ENCODE measurements at places on chromosomes 2 and 18. TPM values are rescaled to one million over a fixed set of nuclear protein-coding genes. Genes with fewer than 3 reads are reported as not detected.

- H3K4me1 ChIP-seq, result no peaks in the 10 kb centered on the region
- H3K27ac ChIP-seq, result no peak overlapping the region
- no peaks in the 10 kb centered on the region for H3K36me3 ChIP-seq
- H3K27me3 ChIP-seq, result no peaks in the 10 kb centered on the region
- DNase-seq, result no peak
Observed at GRCh38 chr2:153939124-153939796, 67.5 kb downstream of the GALNT13 start.

DNA sequence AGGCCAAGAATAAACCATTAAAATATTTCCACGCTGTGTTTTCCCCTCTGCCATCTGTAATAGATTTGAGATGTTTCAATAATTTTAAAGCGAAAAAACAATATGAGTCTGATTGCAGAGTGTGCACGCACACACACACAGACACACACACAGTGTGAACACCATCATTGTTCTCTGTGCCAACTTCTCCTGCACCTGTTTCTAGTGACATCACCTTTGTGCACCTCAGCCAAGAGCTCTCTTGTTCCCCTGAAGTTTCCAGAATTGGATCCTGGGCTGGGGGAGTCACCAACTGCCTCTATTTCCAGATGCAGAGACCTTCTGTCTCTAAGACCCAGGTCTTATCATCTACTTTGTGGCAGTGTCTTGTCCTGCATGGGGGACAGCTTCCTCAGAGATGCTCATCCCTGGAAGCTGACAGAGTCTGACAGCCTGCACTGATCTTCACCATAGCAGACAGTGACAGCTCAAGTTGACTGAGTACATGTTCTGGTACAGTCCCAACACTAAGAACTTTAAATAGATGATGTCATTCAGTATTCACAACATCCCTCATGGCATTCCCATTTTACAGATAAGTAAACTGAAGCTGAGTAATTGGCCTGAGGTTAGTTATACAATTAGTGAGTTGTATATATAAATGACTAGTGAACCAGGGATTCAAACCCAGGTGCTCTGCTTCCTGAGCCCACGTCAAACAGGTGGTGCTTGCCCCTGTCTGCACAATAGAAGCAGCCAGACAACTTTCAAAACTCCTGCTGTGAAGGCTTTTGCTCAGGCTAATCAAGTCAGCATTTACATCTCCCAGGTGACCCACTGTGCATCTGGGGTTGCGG, 39.4 kb downstream of the ACOXL start:
- no peak for DNase-seq
- H3K36me3 ChIP-seq, result no peaks in the 10 kb centered on the region
- no peak overlapping the region for H3K4me3 ChIP-seq
- H3K4me1 ChIP-seq, result no peaks in the 10 kb centered on the region

GRCh38 chr2:55837073-55837472, 86.5 kb downstream of the EFEMP1 start:
- H3K36me3 ChIP-seq, result no peaks in the 10 kb centered on the region
- peaks cover 6% of the 10 kb centered on the region for H3K4me1 ChIP-seq
- no peaks in the 10 kb centered on the region for H3K27me3 ChIP-seq
- no peak overlapping the region for H3K27ac ChIP-seq

GRCh38 chr2:54657664-54658083, 65.8 kb upstream of the EML6 start:
- no peak overlapping the region for H3K4me3 ChIP-seq
- peaks cover 6% of the 10 kb centered on the region for H3K4me1 ChIP-seq
- peak; percentile 63 for DNase-seq
- peaks cover 100% of the 10 kb centered on the region for H3K36me3 ChIP-seq

The ABCG8 gene
- not detected for total RNA-seq

- H3K27ac ChIP-seq, result no peak overlapping the region
- no peak overlapping the region for H3K4me3 ChIP-seq
- H3K4me1 ChIP-seq, result peaks cover 9% of the 10 kb centered on the region
- no peak for DNase-seq
- peaks cover 27% of the 10 kb centered on the region for H3K36me3 ChIP-seq
Observed at GRCh38 chr2:68391869-68392268, 26.8 kb downstream of the PLEK start.

The STPG4 gene
- 0.77 TPM for total RNA-seq

DNA sequence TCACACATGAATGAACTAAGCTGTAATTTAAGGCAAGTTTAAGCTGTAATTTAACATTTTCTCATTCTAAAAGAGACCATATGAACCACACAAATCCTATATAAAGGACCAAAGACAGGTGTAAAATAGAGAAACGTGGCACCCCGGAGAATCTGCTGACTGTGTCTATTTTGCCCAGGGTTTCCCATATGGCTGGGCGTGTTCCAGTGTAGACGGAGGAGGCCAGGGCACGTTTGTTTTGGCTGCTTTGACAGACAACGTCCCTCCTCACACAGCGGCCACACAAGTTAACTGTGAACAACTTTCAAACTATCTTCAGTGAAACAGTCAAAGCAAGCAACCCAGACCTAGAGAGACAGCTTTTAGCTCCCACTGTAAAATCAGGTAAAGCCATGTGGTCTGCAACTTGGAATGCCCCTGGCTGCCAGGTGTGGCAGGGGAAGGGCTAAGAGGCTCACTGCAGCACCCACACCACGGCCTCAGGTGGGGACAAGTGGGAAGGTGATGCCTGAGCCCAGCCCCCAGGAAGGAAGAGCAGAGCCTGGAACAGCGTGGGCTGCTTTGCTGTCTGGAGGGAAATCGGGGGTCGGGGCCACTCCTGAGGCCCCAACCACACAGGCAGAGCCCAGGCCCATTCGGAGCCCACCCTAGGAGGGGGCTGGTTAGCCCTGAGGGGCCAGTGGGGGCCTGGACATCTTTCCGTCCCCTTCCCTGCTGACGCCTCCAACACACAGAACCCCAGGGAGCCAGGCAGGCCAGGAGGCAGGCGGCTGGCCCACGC, 40.7 kb downstream of the SLC66A2 start:
- peaks cover 21% of the 10 kb centered on the region for H3K36me3 ChIP-seq
- no peak for DNase-seq
- no peaks in the 10 kb centered on the region for H3K27me3 ChIP-seq
- H3K4me1 ChIP-seq, result no peaks in the 10 kb centered on the region
- H3K4me3 ChIP-seq, result no peak overlapping the region
- no peak overlapping the region for H3K27ac ChIP-seq

DNA sequence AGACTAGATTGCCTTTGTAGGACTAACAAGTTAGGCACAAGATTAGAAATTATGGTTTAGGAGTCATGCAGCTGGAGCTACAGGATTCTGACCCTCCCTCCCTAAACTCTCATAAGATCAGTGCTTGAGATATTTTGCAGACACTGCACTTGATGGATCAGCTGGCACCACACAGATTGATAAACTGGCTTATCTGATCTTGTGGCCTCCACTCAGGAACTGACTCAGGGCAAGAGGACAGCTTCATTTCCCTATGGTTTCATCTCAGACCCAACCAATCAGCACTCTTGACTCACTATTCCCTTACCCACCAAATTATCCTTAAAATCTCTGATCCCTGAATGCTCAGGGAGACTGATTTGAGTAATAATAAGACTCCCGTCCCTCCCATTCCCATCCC, 152.3 kb downstream of the DIS3L2 start:
- no peak overlapping the region for H3K27ac ChIP-seq
- no peak overlapping the region for H3K4me3 ChIP-seq
- H3K36me3 ChIP-seq, result no peaks in the 10 kb centered on the region
- H3K4me1 ChIP-seq, result no peaks in the 10 kb centered on the region
- no peak for DNase-seq

Data from lower lobe of right lung (tissue), 2 donors.